ENCODE measurements at places on chromosomes 1 and 21.

GRCh38 chr1:26363549-26364448 is 8.8 kb downstream of the ZNF683 start:
- DNase-seq: no peak

- DNase-seq: no peak
Measured at GRCh38 chr1:166888373-166889111, 12.5 kb upstream of the TADA1 start.

GRCh38 chr1:203628201-203629015 is 1.8 kb downstream of the ATP2B4 start:
- DNase-seq: no peak

DNA sequence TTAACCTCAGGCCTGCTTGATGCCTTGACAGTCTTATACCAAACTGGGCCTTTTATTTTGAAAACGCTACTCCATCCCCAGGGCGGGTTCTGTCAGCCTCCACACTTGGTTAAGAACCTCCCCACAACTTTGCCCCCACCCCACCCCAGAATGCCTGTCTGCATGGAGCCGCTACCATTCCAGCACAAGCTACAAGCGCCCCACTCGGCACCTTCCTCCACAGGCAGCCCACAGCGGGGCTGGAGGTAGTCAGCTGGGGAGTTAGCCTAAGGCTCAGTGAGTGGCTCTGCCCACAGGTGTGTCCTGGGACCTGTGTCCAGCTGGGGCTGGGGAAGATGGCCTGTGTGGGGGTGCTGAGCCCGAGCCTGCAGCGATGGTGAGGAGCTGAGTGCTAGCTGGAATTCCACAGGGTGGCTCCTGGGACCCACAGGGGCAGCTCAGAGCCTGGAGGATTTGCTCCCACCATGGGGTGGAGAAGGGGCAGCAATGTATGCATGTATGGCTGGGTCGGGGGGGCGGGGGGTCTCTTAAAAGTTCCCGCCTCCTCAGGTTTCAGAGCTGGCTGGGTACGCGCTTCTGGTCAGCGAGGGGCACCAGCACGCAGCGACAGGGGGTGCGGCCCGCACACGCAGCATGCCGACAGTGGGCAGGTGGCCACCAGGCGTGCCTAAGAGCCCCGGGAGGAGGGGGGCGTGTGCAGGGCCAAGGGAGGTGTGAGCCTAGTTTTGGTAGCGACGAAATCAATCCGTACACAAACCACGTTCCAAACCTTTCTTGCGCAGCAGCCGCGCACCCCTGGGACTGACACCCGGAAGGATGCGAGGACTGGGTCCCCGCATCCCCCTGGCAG is 917 bp downstream of the ETNK2 start:
- DNase-seq: no peak

GRCh38 chr1:192702212-192702902 is 66.4 kb downstream of the RGS13 start:
- peak; percentile 75 for DNase-seq
